ENCODE measurements at places on chromosomes 7 and 10. TPM values are rescaled to one million over a fixed set of nuclear protein-coding genes. Genes with fewer than 3 reads are reported as not detected.

- DNase-seq, result no peak
Observed at GRCh38 chr7:88647825-88648224, 111.7 kb upstream of the ZNF804B start.

Gene CELF2
- 2.4 TPM for total RNA-seq

DNA sequence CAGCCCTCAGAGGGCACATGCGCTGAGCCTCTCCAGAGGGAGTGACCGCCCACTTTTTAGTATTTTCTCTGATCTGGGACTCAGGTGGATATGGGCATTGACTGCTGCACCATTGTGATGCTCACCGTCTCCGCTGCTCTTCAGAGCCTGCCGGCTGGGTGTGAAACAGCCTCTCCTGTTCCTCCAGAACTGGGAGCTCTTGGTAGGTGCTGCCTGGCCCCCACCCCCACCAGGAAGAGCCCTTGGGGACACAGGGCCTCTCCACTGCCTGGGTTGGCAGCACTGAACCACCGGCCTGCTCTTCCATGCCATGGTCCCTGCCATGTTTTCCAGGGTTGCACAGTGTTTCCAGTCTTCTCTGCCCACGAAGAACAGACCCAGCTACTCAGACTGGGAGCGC lies 36.3 kb downstream of the ARHGAP22 start:
- no peak for DNase-seq

DNA sequence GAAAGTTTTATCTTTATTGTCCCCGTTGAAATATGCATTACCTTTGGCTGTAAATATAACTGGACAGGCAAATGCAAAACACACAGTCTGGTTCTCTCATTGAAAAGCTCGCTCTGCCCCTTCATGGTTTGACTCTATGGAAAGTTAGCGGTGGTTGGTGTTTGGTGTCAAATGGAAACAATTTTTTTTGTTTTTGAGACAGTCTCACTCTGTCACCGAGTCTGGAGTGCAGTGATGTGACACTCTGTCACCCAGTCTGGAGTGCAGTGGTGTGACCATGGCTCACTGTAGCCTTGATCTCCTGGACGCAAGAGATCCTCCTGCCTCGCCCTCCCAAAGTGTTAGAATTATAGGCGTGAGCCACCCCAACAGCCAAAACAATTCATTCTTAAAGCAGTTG lies 149.7 kb downstream of the LRRC4 start:
- no peak for DNase-seq

Gene DLG5
- total RNA-seq, result 11.3 TPM

Gene FAM25A
- total RNA-seq, result not detected

Gene PRF1
- 1.0 TPM for total RNA-seq

GRCh38 chr7:138632826-138633602 lies 68.1 kb downstream of the SVOPL start:
- DNase-seq, result no peak

Gene NPY4R
- not detected for total RNA-seq

GRCh38 chr7:143407287-143408251 lies 1.1 kb downstream of the EPHA1 start:
- DNase-seq, result no peak

Gene EPDR1
- 12.3 TPM for total RNA-seq

- no peak for DNase-seq
Observed at GRCh38 chr10:75109459-75109778, 2.0 kb upstream of the SAMD8 start.

Gene BNIP3
- total RNA-seq, result 455 TPM

GRCh38 chr10:24848195-24848594 lies 104.2 kb downstream of the PRTFDC1 start:
- no peak for DNase-seq

DNA sequence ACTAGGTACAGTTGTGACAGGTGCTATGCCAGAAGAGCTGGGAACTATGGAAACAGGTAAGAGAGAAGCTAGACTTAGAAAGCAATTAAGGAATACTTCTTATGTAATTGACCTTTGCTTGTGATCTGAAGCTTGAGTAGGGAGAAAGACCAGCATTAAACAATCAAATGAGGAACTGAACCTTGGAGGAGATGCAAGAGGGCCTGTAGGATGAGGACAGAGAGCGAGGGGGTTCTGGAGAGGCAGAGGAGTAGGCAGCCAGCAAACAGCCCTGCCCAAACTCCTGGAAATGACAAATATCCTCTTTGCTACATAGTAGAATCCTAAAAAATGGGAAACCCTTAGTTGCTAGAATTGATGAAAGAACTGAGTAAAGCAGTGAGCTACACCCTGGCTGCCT lies 41.6 kb upstream of the FAM204A start:
- no peak for DNase-seq

- DNase-seq, result no peak
Observed at GRCh38 chr7:86978808-86979506, 80.5 kb downstream of the ELAPOR2 start.

Gene POLR2J2
- 9.7 TPM for total RNA-seq

- DNase-seq, result no peak
Observed at GRCh38 chr10:18214691-18215563, 74.7 kb downstream of the CACNB2 start.

GRCh38 chr10:86058964-86059363 lies 307.6 kb downstream of the GRID1 start:
- DNase-seq, result no peak

DNA sequence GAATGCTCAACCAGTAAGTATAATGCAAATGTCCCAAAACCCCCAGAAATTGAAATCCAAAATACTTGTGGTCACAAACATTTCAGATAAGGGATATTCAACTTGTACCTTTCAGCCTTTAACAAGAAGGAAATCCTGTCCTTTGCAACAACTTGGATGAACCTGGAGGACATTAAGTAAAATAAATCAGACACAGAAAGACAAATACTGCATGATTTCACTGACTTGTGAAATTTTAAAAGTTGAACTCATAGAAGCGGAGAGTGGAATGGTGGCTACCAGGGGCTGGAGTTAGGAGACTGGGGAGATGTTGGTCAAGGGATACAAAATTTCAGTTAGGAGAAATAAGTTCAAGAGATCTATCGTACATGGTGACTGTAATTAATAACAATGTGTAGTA lies 187.6 kb downstream of the DNAH11 start:
- no peak for DNase-seq

GRCh38 chr7:123747620-123748141 lies 1.1 kb downstream of the WASL start:
- peak; percentile 83 for DNase-seq

Gene BTBD16
- total RNA-seq, result 0.28 TPM

Gene GSTK1
- 54.7 TPM for total RNA-seq

DNA sequence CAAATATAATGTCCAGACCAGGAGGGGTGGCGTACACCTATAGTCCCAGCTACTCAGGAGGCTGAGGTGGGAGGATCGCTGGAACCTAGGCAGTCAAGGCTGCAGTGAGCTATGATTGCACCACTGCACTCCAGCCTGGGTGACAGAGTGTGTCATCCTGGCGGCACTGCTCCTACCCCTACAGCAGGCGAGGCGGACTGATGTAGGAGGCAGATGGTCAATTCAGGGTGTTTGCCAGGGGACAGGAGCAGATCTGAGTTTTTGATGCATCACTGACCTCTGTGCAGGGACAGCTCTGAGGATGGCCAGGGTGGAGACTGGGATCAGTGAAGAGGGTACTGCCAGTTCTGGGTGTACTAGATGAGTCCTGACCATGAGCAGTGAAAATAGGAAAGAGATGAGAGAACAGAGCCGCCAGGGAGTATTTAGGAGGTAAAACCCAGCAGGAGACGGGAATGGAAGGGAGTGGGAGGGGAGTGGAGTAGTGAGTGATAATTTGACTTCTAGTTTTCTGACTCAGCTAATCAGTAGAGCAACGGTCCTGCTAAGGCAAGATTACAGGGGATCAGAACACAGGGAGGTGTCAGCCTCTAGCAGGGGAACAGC lies 75.3 kb downstream of the HIP1 start:
- no peak for DNase-seq

GRCh38 chr10:128091636-128092210 lies 34.5 kb downstream of the MKI67 start:
- DNase-seq, result no peak

GRCh38 chr10:33817605-33818004 lies 483.1 kb upstream of the NRP1 start:
- DNase-seq, result no peak

DNA sequence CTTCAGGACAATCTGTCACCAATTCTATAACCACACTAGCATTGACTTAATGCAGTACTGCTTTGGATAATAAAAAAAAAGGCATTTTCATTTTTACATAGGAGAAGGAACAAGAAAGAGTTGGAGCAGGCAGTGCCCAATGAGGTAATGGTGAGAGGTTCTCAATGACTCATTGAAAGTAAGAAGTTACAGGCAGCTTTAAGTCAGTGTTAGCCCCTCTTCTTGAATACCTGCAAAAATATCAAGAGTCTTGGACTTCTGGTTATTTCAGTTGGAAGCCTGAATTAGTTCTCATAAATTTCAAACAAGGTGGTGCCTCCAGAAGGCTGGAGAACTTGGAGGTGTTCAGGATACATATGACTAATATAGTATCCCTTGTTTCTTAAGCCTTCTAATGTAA lies 422.5 kb downstream of the HTR7 start:
- no peak for DNase-seq

Gene KCND2
- 1.2 TPM for total RNA-seq

DNA sequence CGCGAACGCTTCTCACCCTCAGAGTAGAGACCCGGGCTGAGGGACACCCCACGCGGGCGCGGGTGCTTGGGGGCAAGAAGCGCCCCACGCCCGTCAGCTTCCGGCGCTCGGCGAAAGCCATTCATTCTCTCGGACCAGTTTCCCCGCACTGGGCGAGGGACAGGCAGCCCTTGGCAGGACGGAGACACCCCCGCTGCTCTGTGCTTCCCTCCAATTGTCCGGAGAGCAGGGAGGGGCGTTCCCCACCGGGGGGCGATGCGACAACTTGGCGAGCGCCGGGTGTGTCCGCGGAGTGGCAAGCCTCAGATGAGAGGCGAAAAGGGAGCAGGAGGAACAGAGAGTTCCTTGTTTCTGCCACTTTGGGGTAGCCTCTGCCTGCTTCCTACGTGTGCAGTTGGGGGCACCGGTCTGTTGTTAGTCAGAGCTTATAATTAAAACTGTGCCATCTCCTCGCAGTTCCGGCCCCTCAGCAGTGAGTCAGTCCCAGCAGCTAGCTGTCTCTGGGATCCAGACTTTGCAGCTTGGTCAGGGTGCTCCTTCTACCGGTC lies 1.7 kb downstream of the GPR158 start:
- DNase-seq, result peak; percentile 11
